ENCODE measurements at places on chromosomes 12 and 14.

DNA sequence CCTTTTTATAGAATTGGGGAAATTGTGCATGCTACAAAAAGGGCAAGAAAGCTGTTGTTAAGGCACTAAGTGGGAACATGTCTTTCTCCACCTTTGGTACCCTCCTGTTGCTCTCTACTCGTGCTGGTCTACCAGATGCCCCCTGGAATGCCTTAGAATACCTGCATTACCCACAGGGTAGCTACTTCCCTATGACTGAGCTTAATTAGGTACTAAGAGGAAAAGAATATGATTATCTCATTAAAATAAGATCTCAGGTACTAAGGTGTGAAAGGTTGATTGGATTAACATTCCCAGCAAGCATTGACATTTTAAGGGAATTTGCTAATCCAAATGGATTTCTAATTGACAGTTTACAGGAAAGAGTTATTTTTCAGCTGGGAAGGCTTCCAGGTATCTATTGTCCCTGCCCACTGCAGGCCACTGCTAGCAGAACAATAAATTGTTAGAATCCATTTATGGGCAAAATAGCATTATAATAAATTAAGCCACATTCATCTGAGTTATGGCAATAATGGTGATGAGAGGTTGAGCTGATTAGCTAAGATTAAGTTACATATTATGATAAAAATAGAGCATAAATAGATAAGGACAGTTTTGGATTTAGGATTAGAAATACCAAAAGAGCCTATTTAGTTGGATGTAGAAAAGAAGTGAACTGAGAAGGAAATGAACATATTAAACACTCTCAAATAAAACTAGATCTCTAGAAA, 67.8 kb upstream of the GRIP1 start:
- DNase-seq = no peak

- DNase-seq = no peak
Measured at GRCh38 chr12:19893514-19893913, 454.2 kb downstream of the AEBP2 start.

DNA sequence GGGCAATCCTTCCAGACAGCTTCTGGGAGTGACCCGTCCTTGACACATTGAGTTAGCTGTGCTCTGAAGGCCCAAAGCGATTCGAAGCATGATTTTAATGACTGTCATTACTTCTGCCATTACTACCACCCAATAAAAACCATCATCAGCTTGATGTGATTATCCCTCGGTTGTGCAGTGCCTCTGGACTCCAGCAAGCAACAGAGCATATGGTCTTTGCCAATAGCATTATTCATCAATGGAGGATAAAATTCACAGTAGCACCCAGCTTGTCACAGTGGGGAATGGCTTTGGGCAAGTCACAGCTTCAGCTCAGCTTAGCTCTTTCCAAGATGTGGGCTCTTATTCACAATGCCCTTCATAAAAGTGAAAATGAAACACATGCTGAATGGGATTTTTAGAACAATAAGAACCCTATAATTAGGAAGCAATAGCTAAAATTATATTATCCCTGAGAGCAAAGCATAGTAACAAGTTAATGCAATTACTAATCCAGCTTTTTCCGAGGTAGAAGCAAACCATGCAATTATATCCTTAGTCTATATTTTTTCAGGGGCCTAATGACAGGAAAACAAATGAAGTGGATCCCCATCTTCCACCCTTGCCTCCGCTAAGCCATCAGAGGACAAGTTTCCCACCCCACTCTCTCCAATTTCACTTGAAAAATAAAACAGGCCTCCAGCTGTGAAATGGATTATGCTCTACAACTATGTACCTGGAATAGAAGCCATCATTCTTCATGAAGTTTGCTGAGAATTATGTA, 163.0 kb upstream of the EEA1 start:
- no peak for DNase-seq

DNA sequence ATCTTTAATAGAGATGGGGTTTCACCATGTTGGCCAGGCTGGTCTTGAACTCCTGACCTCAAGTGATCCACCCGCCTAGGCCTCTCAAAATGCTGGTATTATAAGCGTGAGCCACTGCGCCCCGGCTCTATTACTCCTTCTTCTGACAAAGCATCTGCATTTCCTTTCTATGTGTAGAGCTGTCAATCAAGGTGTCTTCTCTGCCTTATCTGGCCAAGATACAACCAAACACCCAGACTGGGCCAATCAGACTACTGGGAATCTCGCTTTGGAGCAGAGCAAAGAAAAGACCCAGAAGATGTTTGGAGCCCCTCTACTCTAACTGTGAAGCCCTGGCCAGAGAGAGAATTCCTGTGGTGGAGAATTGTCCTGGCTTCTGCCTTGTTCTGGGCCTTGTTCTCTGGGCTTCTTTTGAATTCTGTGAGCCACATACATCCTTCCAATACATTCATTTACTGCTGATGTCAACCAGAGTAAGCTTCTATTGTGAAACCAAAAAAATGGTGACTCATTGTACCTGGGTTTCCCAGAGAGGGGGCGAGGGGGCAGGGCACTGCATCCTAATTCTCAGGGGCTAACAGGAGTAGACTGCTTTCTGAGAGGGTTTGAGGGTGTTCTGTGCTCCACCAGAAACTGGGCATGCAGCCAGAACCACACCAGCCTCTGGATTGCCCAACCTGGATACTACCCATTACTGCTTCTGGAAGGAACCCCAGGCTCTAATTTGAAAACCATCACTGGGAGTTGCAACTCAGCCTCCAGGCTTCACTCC, 18.8 kb upstream of the FLVCR2 start:
- DNase-seq = no peak

Measured in GM12891 (cell line).